SK-N-SH (cell line): ENCODE measurements at places on chromosomes 4 and X. TPM values are rescaled to one million over a fixed set of nuclear protein-coding genes. Genes with fewer than 3 reads are reported as not detected.

GLRA2 gene
- not detected in 2 replicates for polyA plus RNA-seq

SSX7 gene
- polyA plus RNA-seq: not detected in 2 replicates

PFKFB1 gene
- 0.12 and 0.15 TPM in 2 replicates for polyA plus RNA-seq

METAP1 gene
- polyA plus RNA-seq: 41.0 and 51.2 TPM in 2 replicates

TASL gene
- not detected in 2 replicates for polyA plus RNA-seq

MYOZ2 gene
- polyA plus RNA-seq: 0.26 and 0.62 TPM in 2 replicates

OTUD6A gene
- polyA plus RNA-seq: not detected in 2 replicates

HSFX2 gene
- 0.06 and 0.07 TPM in 2 replicates for polyA plus RNA-seq

S100G gene
- not detected in 2 replicates for polyA plus RNA-seq

FGFR3 gene
- 0.62 and 1.1 TPM in 2 replicates for polyA plus RNA-seq

SCML1 gene
- polyA plus RNA-seq: 10.7 and 15.7 TPM in 2 replicates

NAA11 gene
- not detected in 2 replicates for polyA plus RNA-seq

MAGEB1 gene
- 0.02 TPM in 1 of 2 replicates, not detected in the other for polyA plus RNA-seq

ARMCX6 gene
- 49.7 and 57.8 TPM in 2 replicates for polyA plus RNA-seq

XAGE1A gene
- polyA plus RNA-seq: 16.0 and 76.7 TPM in 2 replicates

NEUROG2 gene
- not detected in 2 replicates for polyA plus RNA-seq

RHOXF2B gene
- not detected in 2 replicates for polyA plus RNA-seq

DGAT2L6 gene
- polyA plus RNA-seq: 0.05 TPM in 1 of 2 replicates, not detected in the other

SULT1E1 gene
- 13.7 and 21.5 TPM in 2 replicates for polyA plus RNA-seq

CENPVL2 gene
- 0.03 and 0.06 TPM in 2 replicates for polyA plus RNA-seq

TEX13B gene
- polyA plus RNA-seq: not detected in 2 replicates

BEND4 gene
- polyA plus RNA-seq: 0.02 and 0.03 TPM in 2 replicates

SSX4 gene
- not detected in 2 replicates for polyA plus RNA-seq

PTPN13 gene
- polyA plus RNA-seq: 5.5 and 7.0 TPM in 2 replicates

MID2 gene
- 0.16 and 0.18 TPM in 2 replicates for polyA plus RNA-seq

CXCL8 gene
- 6.0 and 7.7 TPM in 2 replicates for polyA plus RNA-seq

ADRA2C gene
- 0.15 and 0.36 TPM in 2 replicates for polyA plus RNA-seq

KLB gene
- polyA plus RNA-seq: not detected in 2 replicates

CLDN24 gene
- not detected in 2 replicates for polyA plus RNA-seq
